ENCODE measurements at places on chromosomes 1 and 21.

GRCh38 chr1:174916846-174917245 is 82.9 kb upstream of the CACYBP start:
- no peak for DNase-seq

DNA sequence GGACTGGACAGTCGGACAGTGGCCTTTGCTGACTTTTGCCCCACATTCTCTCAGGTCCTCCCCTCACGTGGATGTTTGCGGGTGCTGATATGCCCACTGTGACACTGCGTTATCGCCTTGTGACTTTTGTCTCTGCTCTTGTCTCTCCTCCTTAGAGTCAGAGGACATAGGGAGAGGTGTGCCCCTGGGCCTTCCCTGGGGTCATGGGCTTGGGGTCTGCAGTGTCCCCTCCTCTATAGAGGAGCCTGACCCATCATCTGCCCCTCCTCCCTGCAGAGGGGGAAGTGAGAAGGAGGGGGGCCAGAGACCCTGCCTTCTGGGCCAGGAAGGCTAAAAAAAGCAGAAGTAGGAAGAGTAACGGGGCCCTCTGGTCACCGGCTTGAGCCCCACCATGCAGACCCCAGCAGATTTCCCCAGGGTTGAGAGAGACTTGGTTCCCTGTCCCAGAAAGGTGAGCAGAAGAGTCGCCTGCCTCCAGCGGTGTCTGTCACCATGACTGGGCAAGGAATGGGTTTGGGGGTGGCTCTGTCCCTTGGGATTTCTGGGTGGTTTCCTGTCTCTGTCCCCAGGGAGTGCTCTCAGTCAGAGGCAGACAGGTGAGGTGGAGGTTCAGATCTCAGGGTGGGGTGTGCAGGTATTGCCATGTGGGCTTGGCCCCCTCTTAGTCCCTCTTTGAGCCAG is 13.3 kb downstream of the RPS6KA1 start:
- DNase-seq: no peak

DNA sequence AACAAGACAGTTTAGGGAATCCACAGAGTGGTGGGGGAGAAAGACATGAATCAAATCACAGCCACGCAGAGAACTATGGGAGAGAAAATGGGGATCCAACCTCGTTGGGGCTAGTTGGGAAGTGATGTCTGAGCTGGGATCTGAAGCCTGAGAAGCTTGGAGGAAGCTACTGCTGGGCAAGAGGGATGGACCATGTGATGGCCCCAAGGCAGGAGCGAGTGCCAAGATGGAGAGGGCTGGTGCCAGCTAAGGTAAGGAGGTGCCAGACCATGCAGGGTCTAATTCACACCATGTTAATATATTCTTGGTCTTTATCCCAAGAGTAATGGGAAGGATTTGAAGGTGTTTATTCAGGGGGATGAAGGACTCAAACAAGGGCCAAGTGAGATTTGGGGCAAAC is 18.2 kb upstream of the TCEA3 start:
- no peak for DNase-seq

DNA sequence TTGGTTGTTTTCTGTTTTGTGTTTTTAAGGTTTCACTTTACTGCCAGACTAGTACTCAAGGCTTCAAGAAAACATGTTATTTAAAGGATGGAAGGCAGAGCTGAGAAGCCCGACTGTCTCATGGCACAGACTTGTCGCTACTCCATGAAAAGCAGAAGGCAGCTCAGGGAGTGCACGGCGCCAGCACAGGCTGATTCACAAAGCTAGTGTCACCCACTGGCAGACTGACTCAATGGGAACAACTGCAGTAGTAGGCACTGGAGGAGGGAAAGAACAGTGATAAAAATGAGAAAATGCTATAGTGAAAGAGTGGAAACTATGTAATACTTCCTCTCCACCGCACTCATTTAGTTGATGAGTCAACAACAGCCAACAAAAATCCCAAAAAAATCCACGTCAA is 14.7 kb downstream of the HSF2BP start:
- DNase-seq: no peak

DNA sequence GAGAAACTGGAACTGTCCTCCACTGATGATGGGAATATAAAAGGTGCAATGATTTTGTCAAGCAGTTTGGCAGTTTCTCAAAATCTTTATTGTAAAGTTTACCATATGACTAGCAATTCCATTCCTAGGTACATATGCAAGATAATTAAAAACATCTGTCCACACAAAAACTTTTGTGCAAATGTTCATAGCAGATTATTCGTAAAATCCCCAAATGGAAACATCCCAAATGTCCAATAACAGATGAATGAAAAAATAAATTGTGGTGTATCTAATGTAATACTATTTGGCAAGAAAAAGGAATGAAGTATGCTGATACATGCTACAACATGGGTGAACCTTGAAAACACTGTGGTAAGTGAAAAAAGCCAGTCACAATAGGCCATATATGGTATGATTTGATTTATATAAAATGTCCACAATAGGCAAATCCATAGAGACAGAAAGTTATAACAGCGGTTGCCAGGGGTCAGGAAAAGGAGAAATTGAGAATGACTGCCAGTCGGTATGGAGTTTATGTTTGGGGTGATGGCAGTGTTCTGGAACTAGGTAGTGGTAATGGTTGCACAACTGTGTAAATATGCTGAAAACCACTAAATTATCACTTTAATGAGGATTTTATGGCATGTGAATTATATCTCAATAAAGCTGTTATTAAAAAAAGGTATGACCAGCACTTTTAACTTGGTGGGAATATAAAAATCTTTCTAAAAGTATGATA is 81.7 kb upstream of the BEND5 start:
- no peak for DNase-seq

GRCh38 chr1:153430166-153430553 is 13.8 kb downstream of the S100A7A start:
- DNase-seq: no peak

DNA sequence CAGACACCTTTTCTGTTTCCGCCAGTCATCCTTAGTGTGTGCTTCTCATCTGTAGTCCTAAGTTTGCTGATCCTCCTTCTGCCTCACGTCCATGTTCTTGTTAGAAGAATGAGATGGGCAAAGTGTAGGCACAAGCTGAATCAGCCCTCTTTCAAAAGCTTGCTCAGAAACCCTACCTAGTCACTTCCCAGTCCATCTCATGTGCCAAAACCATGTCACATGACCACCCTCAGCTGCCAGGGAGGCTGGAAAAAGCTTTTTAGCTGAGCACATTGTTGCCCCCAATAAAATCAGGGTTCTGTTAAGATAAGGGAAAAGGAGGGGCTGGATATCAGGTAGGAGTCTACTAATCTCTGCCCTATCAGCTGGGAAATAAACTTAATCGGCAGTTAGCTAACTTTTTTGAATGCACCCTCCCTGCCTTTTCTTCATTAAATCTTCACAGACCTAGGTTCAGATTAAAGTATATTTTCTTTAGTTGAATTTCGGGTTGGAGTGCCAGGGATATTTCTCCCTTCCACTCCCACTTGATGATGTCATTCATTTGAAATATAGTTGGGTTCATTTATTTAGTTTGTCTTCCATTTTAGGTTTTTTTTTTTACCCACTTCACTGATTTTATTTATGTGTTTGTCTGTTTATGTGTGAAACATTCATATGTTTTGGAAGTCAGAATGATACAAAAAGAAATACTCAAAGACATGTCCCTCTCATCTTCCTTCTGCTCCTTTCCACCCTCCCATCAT is 129.2 kb downstream of the ROR1 start:
- no peak for DNase-seq

DNA sequence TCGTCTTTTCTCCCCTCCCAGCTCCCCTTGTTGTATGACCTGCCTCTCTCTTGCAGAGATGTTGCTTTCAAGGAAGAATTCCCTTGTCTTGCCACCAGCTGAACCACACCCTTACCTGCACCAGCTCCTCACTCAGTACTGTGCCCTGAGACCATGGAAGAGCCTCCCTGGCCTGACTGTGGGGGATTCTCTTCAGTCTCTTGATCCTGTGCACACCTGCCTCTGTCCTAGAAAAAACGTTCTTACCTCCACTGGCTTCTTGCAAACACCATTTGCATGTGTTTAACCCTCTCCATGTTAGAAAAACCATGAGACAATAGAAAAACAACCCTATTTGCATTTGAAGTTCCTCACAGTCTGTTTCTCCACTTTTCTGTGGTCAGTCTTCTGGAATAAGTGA is 43.3 kb upstream of the FCRL4 start:
- no peak for DNase-seq

Data from CD4-positive, alpha-beta T cell (primary cell).